Stimulated activated CD4-positive, alpha-beta T cell treated with anti-CD3 and anti-CD28 coated beads, Interleukin-1b, Interleukin-23, amount 100 ng/mL, for 1 hour (primary cell): ENCODE measurements at places on chromosomes 2 and 18.

GRCh38 chr18:7467708-7468466 is 99.2 kb upstream of the PTPRM start:
- no peak for DNase-seq

DNA sequence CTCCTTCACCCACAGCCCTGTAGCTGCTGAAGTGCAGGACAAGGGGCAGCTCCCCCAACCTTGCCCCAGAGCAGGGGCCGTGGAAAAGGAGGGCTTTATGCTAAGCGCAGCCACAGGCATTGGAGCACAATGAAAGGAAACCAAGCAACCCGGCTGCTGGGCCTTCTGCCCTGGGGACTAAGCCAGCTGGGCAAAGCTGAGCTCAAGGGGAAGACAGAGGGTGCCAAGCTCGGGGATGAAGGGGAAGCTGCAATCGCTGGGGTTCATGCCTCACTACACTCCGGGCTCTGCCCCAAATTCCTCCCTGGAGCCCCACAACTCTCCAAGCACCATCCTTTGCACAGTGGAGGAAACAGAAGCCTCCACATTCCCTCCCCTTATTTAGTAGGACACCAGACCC is 12.4 kb downstream of the SFXN5 start:
- DNase-seq, result no peak

GRCh38 chr2:37721201-37721560 is 49.7 kb upstream of the CDC42EP3 start:
- no peak for DNase-seq

GRCh38 chr2:201357221-201357620 is at the start of gene FLACC1:
Gene FLACC1, minus strand, starts transcription at chr2:201357345. Its CDS starts 5,941 bp downstream, at chr2:201351404.
- DNase-seq, result no peak

GRCh38 chr2:128635361-128635900 is 316.8 kb upstream of the HS6ST1 start:
- no peak for DNase-seq
